ENCODE measurements at places on chromosomes 2 and 18. TPM values are rescaled to one million over a fixed set of nuclear protein-coding genes. Genes with fewer than 3 reads are reported as not detected.

- no peak for DNase-seq
Observed at GRCh38 chr2:44324971-44325426, 36.3 kb downstream of the PREPL start.

- DNase-seq = no peak
Observed at GRCh38 chr2:204479557-204479956, 65.7 kb upstream of the PARD3B start.

DNA sequence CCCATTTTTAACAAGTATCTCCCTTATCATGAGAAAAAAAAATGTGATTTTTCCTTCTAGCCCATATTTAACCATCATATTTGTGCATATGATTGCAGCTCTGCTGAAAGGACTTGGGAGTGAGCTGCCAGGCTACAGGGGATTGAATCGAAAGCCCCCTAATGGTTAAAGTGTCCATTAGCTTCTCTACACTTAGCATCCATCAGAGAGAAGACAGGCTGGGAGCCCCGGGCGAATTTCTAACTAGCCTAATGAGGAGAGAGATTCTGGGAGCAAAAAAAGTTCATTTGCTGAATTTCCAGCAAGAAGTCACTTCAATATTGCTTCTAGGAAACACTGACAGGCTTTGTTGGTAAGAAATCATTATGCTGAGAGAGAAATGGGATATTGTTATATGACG, 848.8 kb downstream of the TDRD15 start:
- DNase-seq = no peak

GRCh38 chr2:79638410-79638809, 125.6 kb downstream of the CTNNA2 start:
- no peak for DNase-seq

GRCh38 chr2:144922519-144922918, 402.6 kb upstream of the ZEB2 start:
- no peak for DNase-seq

GRCh38 chr2:128690869-128691268, 372.2 kb upstream of the HS6ST1 start:
- DNase-seq = no peak

GRCh38 chr2:100365434-100365833, 43.1 kb upstream of the LONRF2 start:
- DNase-seq = no peak

- no peak for DNase-seq
Observed at GRCh38 chr2:141001750-141002149, 1129.1 kb downstream of the LRP1B start.

DNA sequence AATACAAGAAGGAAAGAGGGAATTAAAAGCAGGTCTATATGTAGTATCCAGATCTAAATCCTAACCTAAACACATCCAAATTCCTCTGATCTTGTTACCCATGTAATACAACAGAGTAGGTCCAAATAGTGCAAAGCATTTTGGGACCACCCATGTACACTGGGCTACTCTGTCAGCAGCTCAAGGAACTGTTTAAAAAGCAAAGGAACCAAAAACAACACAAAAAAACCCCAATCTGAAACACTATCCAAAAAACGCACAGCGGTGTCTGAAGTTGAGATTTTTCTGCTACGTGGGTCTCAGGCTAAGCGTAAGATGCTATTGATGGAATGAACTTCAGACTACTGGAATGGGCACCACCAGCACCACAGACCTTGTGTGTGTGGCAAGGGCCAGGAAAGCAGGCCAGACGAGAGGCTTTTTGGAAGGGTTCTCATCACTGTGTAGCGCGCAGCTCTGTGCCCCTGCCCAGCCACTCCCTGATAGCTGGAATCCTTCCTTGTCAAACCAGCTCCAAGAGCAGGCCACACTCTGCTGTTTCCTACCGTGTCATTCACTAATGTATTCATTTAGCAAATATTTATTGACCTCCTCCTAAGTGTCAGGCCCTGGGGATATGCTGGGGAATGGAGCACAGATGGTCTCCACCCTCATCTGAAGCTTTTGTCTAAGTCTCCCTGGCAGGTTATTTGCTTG, 101.4 kb downstream of the COLEC12 start:
- no peak for DNase-seq

DNA sequence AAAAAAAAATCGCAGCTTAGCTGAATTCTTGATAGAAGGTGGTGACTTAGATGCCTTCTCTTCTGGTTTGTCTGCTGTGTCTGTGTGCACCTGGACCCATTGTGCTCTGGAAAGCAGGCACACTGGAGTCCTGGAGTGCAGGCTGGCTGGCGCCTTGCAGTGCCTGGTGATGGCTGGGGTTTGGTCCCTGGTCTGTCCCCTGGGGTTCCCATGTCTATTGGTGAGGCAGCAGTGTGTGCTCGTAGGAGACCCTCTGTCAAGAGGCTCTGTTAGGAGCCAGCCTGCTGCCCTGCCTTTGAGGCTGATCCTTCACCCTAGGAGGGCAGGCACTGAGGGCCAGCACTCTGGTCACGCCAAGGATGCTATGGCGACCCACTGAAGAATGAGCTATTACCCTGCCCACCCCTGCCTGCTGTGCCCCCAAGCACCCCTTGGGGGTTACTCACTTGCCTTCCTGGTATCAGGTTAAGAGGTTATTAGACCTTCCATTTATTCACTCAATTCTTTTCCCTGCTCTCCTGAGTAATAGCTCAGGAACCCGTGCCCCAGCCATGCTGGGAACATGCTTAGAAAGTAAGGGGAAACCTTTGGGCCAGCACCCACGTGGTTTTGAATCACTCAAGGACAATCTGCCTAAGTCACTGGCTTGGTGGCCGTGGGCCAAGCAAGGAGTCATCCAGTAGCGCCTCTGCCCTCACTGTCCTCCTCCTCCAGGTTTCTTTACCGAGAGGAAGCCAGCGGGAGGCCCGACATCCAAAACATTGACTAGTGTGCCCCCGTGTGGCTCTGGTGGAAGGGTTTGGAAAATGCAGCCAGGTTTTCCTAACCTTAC, 284.5 kb downstream of the PRKCE start:
- DNase-seq = peak; percentile 41

GRCh38 chr18:50629148-50629631, 69.3 kb downstream of the MAPK4 start:
- no peak for DNase-seq

Gene CDK15
- not detected for total RNA-seq

Gene SLC16A14
- 2.9 TPM for total RNA-seq

Gene PIKFYVE
- total RNA-seq = 92.2 TPM

Gene LPIN2
- 21.8 TPM for total RNA-seq

Gene RAB11FIP5
- total RNA-seq = 3.2 TPM

Gene CDCA7
- total RNA-seq = 6.3 TPM

Measured in activated B cell treated with CpG ODN at 0.5 μM for 24 hours (primary cell).